ENCODE measurements at places on chromosomes 3 and 15. TPM values are rescaled to one million over a fixed set of nuclear protein-coding genes. Genes with fewer than 3 reads are reported as not detected.

- no peak for DNase-seq
Observed at GRCh38 chr3:49199239-49199899, 28.0 kb downstream of the KLHDC8B start.

- DNase-seq: no peak
Observed at GRCh38 chr15:62745621-62746225, 296.8 kb upstream of the TPM1 start.

GRCh38 chr3:42805141-42805821 lies 991 bp upstream of the HIGD1A start:
- no peak for DNase-seq

- no peak for DNase-seq
Observed at GRCh38 chr15:78308422-78309032, 9.1 kb upstream of the SKIC8 start.

Gene SLC28A2
- 0.09 TPM for polyA plus RNA-seq

Gene CNBP
- 628 TPM for polyA plus RNA-seq

All from GM12878 (cell line).